Stimulated activated CD4-positive, alpha-beta T cell treated with anti-CD3 and anti-CD28 coated beads, Interleukin-1b, Interleukin-23, amount 100 ng/mL, for 1 hour (primary cell): ENCODE measurements at places on chromosomes 13 and 19.

DNA sequence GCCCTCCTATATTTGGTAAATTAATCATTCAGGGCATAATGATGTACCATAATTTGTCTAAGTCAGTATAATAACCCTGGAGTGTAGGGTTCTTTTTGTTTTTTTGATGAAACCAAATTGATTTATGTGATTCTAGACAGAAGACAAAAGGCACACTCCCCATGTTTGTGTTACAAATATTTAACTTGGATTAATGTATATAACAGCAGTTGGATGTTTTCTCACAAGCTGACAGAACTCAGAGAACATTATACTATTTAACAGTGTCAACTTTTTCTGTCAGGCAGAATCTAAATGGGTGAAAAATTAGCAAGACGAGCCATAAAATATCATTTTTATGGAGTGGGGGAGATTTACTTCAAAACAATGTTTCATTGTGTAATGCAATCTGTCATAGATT, 15.2 kb downstream of the CBY2 start:
- no peak for DNase-seq

- no peak for DNase-seq
These were observed 56.2 kb downstream of the RCBTB2 start for GRCh38 chr13:48476686-48477085.

DNA sequence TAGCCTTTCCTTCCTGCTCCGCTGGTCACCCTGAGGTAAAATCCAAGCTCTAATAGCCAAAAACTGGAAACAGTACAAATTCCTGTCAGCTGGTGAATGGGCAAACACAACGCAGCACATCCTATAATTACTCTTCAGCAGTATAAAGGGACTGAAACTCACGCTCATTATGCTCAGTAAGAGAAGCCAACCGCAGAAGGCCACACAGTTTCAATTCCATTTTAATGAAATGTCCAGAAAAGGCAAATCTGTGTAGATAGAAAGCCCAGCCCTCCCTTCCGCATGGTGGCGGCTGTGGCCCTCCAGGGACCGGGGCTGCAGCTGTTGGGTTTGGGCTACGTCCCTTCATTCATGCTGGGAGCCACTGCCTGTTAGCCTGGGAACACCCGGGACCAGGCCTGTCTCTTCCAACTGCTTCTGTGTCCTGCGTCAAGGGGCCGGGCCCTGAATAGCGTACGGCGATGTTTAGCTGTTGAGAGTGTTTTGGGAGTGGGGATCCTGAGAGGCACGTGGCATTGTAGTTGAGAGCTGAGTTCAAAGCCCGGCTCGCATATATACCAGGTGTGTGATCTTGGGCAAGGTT, 23.5 kb downstream of the NKPD1 start:
- DNase-seq = no peak

- no peak for DNase-seq
These were observed 12.6 kb upstream of the GARRE1 start for GRCh38 chr19:34241513-34242337.

DNA sequence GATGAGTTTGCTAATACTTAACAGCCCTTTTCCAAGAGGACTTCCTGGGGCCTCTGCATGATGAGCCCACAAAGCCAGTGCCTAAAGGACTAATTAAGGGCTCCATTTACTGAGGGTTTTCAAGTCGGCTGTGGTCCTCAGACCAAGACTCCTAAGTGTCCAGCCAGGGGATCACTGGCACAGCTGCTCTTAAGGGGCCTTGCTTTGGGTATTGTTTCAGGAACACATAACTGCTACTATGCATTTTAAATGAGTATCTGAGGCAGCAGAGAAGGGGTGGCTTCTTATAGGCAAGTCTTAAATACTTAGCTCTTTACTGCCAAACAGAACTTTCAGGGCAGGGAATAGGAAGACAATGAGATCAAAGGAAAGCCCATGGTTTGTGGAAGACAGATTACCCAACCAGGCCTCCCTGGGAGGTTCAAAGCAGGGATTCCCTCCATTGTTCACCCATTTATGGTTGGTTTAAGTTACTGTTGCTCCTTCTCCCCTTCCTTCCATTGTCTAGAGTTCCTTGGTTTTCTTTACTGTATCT, 61.9 kb downstream of the TNFRSF19 start:
- no peak for DNase-seq

DNA sequence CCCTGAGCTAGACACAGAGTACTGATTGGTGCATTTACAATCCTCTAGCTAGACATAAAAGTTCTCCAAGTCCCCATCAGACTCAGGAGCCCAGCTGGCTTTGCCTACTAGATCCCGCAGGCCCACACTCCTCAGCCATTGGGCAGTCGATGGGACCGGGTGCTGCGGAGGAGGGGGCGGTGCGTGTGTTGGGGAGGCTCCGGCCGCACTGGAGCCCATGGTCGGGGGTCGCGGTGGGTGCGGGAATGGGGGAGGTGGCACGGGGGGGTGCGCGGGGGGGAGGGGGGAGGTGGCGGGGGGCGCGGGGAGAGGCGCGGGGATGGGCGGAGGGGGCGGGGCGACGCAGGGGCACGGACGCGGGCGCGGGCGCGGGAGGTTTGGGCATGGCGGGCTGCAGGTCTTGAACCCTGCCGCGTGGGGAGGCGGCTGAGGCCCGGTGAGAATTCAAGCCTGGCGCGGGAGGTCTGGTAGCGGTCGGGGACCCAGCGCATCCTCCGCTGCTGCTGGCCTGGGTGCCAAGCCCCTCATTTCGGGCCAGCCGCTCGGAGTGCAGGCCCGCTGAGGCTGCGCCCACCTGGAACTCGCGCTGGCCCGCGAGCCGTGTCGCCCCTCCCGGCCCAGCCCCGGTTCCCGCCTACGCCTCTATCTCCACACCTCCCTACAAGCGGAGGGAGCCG, 674.1 kb downstream of the SLITRK5 start:
- no peak for DNase-seq

- DNase-seq = no peak
These were observed 236.3 kb downstream of the COL4A1 start for GRCh38 chr13:110070511-110071120.

GRCh38 chr19:48511800-48512503, at the start of gene LMTK3:
TSS of gene LMTK3 (minus strand) at chr19:48511835. CDS start at chr19:48511576, 259 bp downstream.
- DNase-seq = peak; percentile 42

GRCh38 chr13:43445668-43446067, 341.1 kb downstream of the ENOX1 start:
- no peak for DNase-seq

- no peak for DNase-seq
These were observed 1.2 kb upstream of the GRAMD1A start for GRCh38 chr19:34998777-34999497.

GRCh38 chr19:369876-370275, 25.3 kb upstream of the MIER2 start:
- no peak for DNase-seq

- no peak for DNase-seq
These were observed 135.1 kb upstream of the FRY start for GRCh38 chr13:31896427-31896826.

- DNase-seq = no peak
These were observed 262.7 kb downstream of the DNAJC15 start for GRCh38 chr13:43285933-43286597.

GRCh38 chr19:35296644-35297514, 4.9 kb downstream of the MAG start:
- DNase-seq = no peak

DNA sequence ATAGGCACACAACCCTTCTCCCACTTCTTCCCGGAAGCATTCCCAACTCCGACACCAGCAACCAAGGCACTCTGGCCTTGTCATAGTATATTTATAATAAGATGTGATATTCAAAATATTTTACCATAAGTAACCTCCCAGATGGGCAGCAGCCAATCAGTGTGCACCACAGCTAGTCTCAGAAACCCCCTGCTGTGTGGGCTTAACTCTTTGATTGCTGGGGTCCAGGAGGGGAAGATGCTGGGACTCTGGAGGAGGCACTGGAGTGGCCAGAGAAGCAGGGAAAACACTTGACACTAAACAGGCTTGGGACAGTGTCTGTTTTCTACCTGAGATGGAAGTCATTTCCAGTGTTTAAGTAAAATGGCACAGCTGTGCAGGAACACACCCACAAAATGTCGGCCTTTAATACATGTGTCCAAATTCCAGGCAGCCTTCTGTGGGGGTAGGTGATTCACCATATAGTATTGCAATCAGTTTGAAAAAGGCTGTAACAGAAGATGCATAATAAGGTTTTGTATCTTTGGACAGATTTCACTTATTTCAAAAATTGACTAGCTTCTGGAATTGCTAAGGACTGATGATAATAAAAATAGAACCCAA, 100.7 kb downstream of the MBNL2 start:
- no peak for DNase-seq

- DNase-seq = no peak
These were observed 316.4 kb downstream of the GPC5 start for GRCh38 chr13:91714855-91715254.

GRCh38 chr13:80339912-80340650, 845 bp downstream of the SPRY2 start:
- no peak for DNase-seq

- no peak for DNase-seq
These were observed 29.0 kb downstream of the ZNF20 start for GRCh38 chr19:12111176-12111575.

DNA sequence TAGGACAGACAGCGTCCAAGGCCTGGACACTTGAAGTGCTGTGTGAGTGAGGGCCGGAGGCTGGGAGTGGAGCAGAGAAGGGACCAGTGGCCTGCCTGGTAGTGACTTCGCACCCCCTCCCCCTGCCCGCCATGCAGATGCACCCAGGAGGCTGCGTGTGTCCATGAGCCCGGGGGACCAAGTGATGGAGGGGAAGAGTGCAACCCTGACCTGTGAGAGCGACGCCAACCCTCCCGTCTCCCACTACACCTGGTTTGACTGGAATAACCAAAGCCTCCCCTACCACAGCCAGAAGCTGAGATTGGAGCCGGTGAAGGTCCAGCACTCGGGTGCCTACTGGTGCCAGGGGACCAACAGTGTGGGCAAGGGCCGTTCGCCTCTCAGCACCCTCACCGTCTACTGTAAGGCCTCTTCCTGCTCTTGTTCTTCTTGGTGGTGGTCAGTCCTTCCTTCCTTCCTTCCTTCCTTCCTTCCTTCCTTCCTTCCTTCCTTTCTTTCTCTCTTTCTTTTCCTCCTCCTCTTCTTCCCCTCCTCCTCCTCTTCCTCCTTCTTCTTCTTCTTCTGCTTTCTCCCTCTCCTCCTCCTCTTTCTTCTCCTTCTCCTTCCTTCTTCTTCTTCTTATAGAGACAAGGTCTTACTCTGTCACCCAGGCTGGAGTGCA, 6.0 kb upstream of the FFAR1 start:
- no peak for DNase-seq

DNA sequence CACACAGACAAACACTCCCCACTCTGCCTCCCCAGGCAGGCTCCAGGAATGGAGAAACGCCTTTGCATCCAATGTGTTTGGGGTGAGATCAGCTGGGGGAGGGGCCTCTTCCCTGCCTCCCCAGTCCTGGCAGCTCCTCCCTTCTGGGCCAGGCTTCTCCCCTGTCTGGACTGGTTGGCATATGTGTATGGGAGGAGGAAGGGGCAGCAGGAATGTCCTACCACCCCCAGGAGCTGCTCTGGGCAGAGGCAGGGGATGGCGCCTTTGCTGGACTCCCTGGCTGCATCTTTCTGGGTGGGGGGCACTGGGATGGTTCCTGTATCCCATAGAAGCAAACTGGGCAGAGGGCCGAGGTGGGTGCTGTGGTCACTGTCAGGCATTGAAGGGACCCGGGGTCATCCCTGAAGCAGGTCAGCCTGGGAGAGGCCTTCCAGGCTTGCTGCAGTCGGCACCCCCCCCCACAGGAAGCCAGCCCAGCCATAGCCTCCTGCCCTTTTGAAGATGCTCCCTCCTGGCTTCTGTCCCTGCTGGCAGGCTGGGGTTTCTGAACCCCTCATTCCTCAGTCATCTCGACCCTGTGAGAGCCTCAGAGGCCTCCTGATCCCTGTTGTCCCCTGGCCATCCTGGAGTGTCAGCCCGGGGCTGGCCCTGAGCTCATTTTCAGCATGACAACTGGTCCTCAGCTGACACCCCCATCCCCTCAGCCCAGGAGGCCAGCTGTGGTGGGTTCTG, 21.2 kb upstream of the SLC7A10 start:
- no peak for DNase-seq

DNA sequence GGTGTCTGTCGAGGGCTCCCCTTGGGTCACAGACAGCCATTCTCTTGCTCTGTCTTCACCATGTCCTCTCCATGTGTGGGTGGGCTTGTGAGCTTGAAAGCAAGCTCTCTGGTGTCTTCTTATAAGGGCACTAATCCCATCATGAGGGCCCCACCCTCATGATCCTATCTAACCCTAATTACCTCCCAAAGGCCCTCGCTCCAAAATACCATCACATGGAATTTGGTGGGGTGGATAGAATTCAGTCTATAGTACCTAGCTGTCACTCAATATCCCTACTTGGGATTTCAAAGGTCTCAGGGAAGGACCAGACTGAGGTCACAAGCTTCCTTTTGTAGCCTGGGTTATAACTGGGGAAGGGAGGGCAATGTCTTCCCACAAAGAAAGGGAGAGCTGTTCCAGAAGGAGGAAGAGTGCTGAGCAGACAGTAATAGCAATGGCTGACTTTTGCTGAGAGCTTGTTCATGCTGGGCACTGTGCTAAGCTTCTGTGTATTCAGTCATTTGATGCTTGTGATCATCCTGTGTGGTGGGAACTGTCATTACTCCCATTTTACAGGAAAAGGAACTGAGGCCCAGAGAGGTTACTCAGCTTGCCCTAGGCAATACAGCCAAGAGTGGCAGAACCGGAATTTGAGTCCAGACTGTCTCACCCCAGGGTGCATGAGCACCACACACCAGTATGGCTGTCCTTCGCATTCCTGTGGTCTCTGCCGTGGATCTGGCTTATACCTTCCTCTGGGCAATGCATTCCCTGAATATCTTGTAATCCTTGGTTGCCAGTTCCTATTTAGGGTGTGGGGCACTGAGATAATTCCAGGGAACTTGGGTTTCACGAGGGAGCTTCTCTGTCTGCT, 8.2 kb downstream of the FXYD5 start:
- DNase-seq = no peak

DNA sequence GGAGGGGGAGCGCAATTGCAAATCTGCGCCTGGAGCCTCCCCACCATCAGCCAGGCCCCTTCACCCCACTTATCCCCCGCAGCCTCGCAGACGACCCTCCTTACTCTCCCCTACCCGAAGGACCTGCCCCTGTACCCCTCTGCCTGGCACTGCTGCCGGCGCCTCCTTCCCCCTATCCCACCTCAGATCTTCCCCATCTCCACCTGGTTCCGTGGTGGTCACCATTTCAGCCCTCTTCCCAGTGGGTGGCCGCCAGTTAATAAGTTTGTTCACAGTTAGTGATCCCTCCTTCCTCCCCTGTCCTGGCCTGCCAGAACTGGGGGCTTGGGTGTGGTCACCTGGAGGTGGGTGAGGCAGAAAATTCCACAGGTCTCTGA, 397 bp downstream of the SLC44A2 start:
- no peak for DNase-seq

DNA sequence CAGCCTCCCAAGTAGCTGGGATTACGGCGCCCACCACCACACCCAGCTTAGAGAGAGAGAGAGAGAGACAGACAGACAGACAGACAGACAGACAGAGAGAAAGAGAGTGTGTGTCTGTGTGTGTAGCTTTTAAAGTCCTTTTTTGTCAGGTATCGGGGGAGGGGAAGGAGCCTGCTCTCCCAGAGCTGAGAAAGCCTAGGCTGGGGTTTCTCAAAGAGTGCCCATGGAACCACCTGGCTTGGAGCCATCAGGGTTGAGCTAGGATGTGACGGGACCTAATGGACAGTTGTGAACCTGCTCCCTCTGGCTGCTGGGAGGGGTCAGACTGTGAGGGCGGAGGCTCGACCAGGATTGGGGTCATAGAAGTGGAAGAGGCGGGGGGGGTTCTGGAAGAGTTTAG, 16.6 kb downstream of the RFX1 start:
- no peak for DNase-seq

GRCh38 chr13:111404746-111405145, 84.3 kb downstream of the TEX29 start:
- DNase-seq = no peak

GRCh38 chr13:110125613-110126272, 181.2 kb downstream of the COL4A1 start:
- no peak for DNase-seq
